ENCODE measurements at places on chromosomes 2 and 18. TPM values are rescaled to one million over a fixed set of nuclear protein-coding genes. Genes with fewer than 3 reads are reported as not detected.
A peak's percentile ranks its signal among the peaks of the same experiment; 100 is the strongest.

STEAP3 gene
- total RNA-seq = 1.4 TPM

KATNAL2 gene
- 10.5 TPM for total RNA-seq

TSPYL6 gene
- not detected for total RNA-seq

CCDC178 gene
- total RNA-seq = not detected

DSG1 gene
- not detected for total RNA-seq

SNED1 gene
- total RNA-seq = not detected

FSIP2 gene
- 0.03 TPM for total RNA-seq

GRCh38 chr2:113126845-113127645 is at the start of gene IL1RN:
Gene IL1RN (plus strand): TSS chr2:113127598. CDS start chr2:113127625, 27 bp downstream.
- DNase-seq = no peak

- DNase-seq = no peak
These were observed 233.0 kb upstream of the SIX2 start for GRCh38 chr2:45242161-45242741.

DNA sequence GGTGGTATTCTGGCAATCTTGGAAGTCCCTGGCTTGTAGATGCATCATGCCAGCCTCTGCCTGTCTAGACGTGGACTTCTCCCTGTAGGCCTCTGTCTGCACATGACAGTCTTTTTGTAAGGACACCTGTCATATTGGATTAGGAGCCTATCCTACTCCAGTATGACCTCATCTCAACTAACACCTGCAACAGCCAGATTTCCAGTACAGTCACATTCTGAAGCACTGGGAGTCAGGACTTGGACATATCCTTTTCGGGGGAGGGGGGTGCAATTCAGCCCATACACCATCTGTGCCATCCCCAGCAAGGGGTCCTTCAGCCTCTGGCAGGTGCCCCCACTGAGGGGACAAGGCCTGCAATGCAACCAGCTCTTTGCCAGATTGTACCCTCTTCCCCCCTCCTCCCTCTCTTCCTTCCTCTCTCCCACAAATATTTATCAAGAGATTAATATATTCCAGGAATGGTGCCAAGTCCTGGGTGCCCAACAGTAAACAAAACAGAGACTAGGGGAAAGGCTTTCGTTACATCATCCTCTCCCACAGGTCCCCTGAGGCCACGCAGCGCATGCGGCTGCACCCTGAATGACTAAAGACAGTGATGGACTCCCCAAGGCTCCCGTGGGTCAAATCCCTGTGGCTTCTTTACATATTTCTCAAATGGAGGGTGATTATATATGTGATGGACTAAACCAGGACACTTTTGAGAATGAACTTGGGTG is 20.5 kb upstream of the MYCN start:
- no peak for DNase-seq

- DNase-seq = no peak
These were observed 25.6 kb downstream of the DNMT3A start for GRCh38 chr2:25316101-25316500.

DNA sequence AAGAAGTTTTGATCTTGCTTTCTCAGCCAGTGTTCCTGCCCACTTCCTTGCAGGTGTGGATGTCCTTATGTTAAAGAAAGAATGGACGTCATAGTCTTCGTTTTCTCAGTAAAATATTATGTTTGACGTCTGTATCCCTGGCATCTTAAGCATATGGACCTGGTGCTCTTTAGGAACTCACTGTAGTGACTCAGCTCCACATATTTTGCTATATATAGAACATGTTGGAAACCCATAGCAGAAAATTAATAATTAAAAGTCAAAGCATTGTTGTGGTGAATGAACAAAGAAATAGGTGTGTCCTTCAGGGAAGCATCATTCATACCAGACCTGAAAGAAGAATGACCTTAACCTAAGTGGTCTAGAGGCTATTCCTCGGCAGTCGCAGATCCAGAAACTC is 196.1 kb downstream of the MCFD2 start:
- peak; percentile 72 for DNase-seq

- DNase-seq = no peak
These were observed 47.8 kb downstream of the FAM168B start for GRCh38 chr2:131045286-131046027.

GRCh38 chr2:101520246-101520645 is 45.3 kb upstream of the RFX8 start:
- DNase-seq = peak; percentile 58

DNA sequence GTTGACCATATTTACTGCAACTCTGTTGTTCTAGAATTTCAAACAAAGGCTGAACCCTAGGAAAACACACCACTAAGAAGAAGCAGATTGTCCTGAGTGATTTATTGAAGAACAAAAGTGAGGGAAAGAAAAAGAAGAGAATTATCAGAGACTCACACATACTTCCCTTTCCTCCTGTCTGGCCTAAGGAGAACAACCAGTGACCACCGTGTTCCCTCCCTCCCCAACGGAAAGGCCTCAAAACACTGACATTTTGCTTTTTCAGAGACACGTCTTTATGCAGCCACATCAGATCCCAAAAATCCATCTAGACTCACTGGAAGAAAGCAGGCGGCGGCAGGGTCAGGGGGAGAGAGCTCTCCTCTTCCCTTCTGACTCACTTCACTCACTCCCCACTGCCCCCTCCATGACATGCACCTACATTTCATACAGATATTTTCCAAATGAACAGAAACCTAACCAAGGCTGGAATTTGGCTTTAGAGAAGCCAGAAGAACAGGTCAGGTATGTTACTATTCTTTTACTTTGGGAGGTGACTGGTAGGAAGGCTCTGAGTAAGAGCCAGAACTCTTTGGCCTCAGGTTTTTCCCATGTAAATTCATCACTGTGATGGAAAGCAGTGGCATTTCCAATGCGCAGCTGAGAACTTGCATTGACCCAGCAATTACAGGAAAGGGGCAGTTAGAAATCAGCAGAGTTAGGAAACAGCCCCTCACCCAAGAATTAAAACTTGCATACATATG is 169.9 kb downstream of the BCL11A start:
- no peak for DNase-seq

DNA sequence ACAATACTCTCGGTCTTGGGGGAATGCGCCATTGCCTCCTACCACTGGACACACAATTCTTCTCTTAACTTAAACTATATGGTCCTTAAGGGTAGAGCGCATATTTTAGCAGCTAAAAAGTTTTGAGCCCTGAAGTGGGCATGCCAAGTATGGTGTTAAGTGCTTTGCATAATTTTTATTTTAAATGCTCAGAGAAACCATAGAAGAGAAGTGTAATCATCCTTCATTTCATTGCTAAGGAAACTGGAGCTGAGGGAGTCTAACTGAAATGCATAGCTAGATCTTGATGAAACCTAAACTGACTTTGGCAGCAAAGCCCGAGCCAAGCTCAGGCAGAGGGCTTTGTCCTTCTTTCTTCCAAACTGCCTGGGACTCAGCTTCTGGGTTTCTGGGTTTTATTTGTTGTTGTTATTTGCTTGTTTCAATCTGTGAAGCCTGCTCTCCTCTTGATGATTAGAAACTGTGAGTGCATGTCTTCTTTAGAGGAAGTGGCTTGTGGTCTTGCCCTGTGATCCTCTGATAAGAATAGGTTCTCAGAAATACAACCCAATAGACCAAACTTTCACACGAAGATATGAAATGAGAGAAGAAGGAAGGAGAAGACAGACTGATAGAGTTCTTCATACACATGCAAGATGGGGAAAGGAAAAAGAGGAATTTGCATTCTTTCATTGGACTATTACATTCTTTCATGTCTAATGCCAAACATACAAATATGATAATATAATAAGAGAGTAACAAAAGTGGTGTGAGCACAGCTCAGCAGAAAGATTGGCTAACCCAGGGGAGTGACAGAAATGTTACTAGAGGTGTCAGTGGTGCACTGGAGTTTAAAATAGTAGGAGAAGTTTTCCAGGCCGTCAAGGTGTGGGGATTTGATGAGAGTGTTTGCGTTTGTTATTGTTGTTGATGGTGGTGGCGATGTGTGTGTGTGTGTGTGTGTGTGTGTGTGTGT is 7.5 kb upstream of the RNF144A start:
- no peak for DNase-seq

- no peak for DNase-seq
These were observed 43.8 kb downstream of the REEP1 start for GRCh38 chr2:86293612-86294011.

DNA sequence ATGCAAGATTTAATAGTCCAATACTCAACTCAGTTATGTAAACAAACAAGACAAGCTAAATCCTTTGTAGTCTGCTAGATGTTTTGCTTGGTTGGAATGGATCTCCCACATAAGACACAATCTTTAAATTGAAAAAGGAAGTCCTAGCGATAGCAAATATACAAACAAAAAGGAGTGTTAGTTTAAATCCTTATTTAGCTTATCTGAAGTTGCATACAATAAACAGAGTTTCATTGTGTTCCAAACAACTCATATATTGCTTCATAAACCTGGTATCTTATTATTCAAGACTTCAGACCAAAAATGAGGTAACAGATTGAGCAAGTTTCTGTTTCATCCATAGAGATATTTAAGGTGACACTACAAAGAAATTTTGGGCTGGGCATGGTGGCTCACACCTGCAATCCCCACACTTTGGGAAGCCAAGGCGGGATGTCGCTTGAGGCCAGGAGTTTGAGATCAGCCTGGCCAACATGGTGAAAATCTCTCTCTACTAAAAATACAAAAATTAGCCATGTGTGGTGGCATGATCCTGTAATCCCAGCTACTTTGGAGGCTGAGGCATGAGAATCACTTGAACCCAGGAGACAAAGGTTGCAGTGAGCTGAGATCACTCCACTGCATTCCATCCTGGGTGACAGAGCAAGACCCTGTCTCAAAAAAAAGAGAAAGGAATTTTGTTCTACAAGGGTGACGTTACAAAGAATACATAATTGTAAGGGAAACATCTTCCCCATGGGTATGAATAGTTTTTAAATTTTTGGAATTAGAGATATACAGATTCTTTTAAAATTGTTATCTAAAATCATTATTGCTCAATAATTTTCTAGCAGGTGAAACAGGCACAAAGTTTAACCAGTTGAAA is 150.5 kb upstream of the L3MBTL4 start:
- DNase-seq = no peak

GRCh38 chr2:37985333-37985732 is 60.2 kb downstream of the RMDN2 start:
- no peak for DNase-seq

GRCh38 chr2:171583566-171583965 is 61.3 kb downstream of the CYBRD1 start:
- DNase-seq = no peak

DNA sequence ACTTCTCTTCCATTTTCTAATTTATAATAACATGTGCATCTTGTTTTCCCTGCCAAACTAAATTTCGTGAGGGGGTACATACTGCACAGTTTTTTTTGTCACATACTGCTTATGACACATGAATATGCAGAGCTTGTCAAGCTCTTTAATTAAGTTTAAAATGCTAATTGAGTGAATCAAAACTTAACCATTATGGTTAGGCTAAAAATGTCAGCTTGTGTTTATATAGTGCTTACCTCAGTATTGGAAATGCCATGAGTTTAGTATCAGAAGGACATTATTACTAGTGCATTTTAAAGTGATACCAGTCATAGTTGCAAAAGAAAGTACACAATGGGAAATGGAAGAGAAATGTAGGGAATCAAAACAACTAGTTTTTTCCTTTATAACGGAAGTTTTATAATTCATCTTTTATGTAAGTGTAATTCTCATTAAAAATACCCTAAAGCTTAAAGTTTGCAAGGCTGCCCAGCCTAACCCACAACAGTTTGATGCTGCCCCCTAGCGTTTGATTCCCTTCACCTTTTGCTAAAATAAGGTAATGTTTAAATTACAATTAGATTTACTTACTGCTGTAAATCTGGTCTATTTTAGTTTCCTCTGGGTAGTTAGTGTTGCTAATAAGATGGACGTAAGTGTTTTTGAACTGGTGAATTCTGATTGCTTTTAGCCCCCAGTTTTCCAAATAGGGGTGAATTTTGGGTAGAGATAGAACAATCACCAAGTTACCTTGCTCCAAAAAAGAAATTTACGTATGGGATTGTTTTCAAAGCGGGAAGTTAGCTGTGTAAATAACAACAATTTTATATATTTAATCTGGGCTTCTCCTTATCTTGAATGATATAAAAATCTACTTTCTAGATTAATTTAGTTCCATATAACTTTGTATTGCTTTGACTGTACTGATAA is 3.2 kb downstream of the SLC39A10 start:
- peak; percentile 61 for DNase-seq

DNA sequence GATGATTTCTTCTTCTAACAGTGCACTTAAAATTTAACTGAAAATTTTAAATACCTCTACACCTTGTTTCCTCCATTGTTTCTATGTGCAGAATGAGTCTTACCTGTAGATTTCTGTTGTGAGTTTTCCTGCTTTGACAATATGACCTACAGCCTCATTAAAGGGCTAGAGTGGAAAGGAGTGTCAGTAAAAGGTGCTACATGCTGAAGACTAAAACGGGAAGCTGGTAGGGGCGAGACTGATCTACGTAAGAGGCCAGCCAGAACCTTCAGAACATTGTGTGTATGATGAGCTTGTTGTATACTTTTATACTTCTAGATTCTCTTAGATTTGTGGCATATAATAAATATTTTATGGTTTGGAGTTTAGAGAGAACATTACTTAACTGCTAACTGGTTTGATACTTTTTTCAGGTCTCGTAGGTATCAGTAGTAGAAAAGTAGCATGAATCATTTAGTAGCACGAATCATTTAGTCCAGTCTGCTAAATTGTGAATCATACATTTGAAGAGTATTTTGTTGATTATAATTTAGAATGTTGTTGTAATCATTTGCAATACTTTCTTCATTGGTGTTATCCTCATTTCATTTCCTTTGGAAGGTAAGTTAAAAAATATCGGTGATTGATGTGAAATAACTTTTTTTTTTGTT is 14.3 kb downstream of the INSIG2 start:
- DNase-seq = no peak

GRCh38 chr2:96386470-96386869 is 50.9 kb downstream of the NCAPH start:
- peak; percentile 30 for DNase-seq

- no peak for DNase-seq
These were observed 19.4 kb downstream of the RRM2 start for GRCh38 chr2:10141736-10142639.

DNA sequence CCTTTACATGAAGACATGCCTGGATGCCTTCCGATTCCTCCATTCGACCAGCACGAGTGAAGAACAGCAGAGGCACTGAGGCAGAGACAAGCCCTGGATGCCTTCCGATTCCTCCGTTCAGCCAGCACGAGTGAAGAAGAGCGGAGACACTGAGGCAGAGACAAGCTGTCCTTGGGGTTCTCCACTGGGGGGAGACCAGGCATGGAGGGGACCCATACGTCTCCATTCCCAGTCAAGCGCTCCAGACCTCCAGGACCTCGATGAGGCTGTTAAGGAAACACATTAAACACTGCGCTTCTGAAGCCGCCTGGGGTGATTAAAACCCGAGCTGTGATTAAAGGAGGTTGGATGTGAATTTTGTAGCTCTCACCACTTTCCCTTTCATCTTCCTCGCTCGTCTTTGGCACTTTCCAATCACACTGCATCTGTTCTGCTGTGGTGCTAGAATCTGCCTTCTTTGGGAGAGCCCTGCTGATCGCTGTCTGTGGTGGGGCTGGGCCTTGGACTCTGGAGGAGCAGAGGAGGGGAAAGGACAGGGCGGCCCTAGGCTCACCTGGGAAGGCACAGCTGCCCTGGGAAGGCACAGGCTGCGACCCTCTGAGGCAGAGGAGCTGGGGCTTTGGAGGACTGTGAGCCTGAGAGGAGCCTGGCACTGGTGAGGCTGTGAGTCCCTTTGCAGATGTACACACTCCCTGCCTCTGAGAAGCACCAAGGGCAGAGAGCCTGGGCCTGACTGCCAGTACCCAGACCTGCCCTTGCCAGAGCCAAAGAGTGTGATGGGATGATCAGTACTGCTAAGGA is 463.1 kb upstream of the HS6ST1 start:
- DNase-seq = no peak

- DNase-seq = no peak
These were observed 104.7 kb upstream of the CD302 start for GRCh38 chr2:159902722-159903121.

Data from Caki2 (cell line).